Left lung (tissue), 14 donors: ENCODE measurements at places on chromosomes 2 and 18. TPM values are rescaled to one million over a fixed set of nuclear protein-coding genes. Genes with fewer than 3 reads are reported as not detected.

CD302 gene
- 55.8 TPM for total RNA-seq

GRCh38 chr18:76720683-76721082 is 101.7 kb upstream of the ZNF236 start:
- H3K27ac ChIP-seq: no peak overlapping the region
- H3K27me3 ChIP-seq: no peaks in the 10 kb centered on the region
- H3K4me1 ChIP-seq: peaks cover 10% of the 10 kb centered on the region
- no peaks in the 10 kb centered on the region for H3K36me3 ChIP-seq
- no peak overlapping the region for H3K4me3 ChIP-seq

DNA sequence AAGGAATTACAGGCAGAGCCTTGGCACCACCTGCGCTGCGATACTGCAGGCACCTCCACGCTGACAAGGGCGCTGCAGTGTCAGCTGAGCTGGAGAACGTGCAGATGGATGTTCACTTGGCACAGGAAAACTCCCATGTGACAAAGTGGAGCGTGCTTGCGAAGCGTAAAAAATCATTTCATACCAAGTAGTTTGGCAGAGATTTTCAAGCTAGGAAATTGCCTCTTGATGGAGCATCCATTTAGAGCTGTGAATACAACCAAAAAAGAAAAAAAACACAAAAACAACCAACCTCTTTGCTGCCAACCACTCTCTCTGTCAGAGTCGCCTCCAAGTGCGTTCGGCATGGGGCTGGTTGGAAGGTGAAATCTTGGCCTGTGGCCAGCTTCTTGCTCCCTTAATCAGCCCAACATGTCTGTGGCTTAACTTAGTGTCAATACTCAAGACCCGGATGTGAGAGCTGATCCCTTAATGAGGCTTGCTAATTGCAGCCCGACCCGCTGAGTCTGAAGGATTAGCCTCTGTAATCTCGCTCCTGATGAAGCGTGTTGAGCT is 38.1 kb downstream of the ACOXL start:
- no peak overlapping the region for H3K4me3 ChIP-seq
- no peak overlapping the region for H3K27ac ChIP-seq
- H3K27me3 ChIP-seq: no peaks in the 10 kb centered on the region
- DNase-seq: no peak
- no peaks in the 10 kb centered on the region for H3K36me3 ChIP-seq
- no peaks in the 10 kb centered on the region for H3K4me1 ChIP-seq

GKN1 gene
- not detected for total RNA-seq

TMEM178A gene
- 1.5 TPM for total RNA-seq

MTLN gene
- total RNA-seq: 57.0 TPM

BOLL gene
- not detected for total RNA-seq

DNA sequence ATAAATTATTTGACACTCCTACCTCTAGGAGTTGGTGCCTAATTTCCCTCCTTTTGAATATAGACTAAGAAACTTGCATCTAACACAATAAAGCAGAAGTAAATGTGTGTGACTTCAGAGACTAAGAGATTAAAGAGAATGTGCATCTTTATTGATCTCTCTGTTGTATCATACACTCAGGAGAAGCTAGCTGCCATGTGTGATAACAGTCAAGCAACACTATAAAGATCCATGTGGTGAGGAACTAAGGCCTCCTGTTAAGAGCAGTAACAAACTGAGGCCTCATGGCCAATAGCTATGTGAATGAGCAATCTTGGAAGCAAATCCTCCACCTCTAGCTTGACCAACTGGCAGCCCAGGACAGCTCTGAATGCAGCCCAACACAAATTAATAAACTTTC is 3.4 kb downstream of the FANCL start:
- H3K4me3 ChIP-seq: no peak overlapping the region
- H3K4me1 ChIP-seq: no peaks in the 10 kb centered on the region
- H3K27me3 ChIP-seq: no peaks in the 10 kb centered on the region
- DNase-seq: no peak
- H3K36me3 ChIP-seq: no peaks in the 10 kb centered on the region

LIPT1 gene
- total RNA-seq: 5.6 TPM

CD8B2 gene
- total RNA-seq: 0.10 TPM

DNA sequence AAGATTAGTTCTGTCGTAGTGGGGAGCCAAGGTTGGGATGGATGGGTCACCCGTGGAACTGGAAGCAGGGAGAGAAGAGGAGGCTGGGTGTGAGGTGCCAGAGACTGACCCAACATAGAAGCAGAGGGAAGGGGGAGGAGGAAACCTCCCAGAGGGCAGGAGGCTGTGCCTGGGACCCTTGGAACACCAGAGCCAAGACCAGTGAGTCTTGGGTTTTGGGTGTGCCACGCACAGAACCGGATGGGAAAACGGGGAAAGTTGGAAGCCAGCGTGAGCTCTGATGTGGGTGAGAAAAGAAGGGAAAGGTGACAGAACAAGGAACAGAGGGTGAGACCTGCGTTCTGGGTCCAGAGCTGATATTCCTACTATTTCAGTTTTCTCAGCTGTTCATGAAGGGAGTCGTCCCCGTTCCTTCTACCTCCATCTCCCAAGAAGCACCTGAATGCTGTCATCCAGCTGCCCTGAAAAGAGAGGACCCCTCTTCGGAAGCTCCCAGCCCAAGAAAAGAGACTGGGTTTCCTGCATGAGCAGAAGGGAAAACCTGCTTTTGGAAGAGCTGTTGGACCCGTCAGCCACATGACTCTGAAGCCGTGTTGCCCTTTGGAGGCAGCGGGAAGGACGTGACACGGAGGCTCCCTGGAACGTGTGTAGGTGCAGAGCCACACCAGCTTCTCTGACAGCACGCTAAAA is 250.1 kb downstream of the NDUFA10 start:
- H3K4me1 ChIP-seq: no peaks in the 10 kb centered on the region
- DNase-seq: no peak
- H3K27ac ChIP-seq: no peak overlapping the region
- H3K4me3 ChIP-seq: no peak overlapping the region
- H3K27me3 ChIP-seq: peaks cover 13% of the 10 kb centered on the region

DNA sequence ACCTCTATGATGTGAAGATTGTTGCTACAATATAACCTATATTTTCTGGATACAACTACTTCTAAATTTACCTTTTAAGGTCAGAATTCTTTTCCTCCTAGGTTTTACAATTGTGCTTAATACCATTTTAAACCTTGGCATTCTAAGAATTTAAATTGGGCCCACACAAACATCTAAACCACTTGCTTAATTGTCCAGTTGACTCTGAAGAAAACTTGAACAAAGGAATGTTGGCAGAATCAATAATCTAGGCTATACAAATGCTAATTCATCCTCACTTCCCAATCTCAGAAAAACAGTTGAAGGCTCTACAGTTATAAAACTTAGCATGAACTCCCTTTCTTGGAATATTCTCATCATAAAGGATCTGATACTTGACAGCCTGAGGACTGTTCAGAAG is 84.3 kb downstream of the RPRM start:
- no peaks in the 10 kb centered on the region for H3K36me3 ChIP-seq
- no peak overlapping the region for H3K4me3 ChIP-seq
- DNase-seq: no peak
- H3K4me1 ChIP-seq: no peaks in the 10 kb centered on the region

LRP1B gene
- total RNA-seq: 0.03 TPM

CXCR4 gene
- 54.9 TPM for total RNA-seq

TTN gene
- total RNA-seq: 26.1 TPM
